Kidney (tissue), 22 donors: ENCODE measurements at places on chromosomes 3 and 15. TPM values are rescaled to one million over a fixed set of nuclear protein-coding genes. Genes with fewer than 3 reads are reported as not detected.

- DNase-seq, result no peak
Observed at GRCh38 chr3:71447803-71448202, 135.7 kb downstream of the FOXP1 start.

DNA sequence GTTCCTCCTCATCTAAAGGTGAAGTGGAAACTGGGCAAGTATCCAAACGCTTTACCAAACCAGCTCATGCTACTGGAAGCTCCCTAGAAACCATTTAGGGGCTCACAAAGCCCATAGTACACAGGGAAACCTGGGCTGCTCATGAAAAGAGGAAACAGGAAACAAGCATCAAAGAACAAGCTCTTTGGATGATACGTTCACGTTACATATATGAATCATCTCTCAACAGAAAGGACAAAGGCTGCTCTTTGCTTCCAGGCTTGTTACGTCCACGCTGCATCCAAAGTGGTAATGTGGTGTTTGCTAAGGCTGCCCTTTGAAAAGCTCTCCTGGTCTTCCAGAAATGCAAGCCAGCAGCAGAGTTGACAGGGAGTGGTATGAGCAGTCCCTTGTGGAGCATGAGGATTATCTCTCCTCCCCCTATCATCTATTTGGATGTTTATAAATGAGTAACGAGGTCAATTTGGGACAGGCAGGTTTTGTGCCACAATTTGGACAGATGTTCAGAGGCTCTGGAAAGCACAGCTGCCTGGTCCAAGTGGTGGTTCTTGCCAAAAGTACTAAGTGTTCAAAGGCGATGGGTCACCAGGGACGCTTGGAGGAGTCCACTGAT, 98.0 kb upstream of the RORA start:
- DNase-seq, result no peak

GRCh38 chr3:186915806-186916796, 14.2 kb upstream of the ST6GAL1 start:
- DNase-seq, result no peak

DNA sequence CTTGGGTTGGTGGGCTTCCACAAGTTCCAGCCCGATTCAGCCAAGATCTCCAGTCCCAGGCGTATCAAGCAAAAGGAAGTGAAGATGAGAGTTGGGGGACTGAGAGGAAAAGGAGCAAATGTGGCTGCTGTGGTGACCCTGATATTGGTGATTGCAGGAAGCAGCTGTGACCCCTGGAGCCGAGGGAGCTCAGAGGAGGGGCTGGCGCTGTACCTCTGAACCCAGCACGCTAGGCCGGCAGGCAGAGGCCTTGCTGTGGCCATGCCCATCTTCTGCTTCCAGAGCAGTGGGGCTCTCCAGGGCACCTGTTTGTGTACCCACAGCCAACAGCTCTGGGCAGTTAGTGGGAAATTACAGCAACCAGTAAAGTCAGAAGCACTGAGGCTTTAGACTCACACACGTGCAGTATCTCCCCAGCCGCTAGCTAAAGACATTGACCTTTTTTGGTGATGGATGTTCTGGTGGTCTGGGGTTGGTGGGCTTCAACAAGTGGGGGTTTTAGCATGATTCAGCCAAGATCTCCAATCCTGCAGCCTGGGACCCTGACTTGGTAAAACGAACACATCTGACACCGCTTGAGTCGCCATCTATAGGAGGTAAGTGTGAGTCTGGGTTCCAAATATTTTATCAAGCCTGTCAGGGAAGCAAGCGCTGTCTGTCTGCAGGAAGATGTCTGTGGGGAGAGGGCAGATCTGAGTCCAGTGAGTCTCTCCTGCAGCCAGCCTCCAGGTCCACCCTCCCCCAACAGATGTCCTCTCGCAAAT, 33.1 kb downstream of the TM2D3 start:
- DNase-seq, result no peak

GRCh38 chr3:64518950-64519349, 168.8 kb downstream of the ADAMTS9 start:
- DNase-seq, result no peak

DNA sequence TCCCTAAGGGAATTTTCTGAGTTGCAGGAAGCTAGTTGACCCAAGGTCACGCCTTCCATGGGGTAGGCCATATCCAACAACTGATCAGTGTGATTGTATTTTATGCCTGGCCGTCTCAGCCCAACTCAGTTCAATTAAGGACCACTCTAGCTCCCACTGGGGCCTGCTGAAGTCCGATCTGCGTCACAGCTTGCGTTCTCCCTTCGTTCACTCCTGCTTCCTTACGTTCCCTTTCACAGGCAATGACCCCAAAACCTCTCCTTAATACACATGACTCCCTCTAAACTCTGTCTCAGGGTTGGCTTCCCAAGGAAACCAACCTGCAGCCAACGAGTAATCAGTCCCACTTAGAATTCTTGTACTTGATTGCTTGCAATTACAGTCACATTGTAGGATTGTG, 428.0 kb downstream of the RBMS3 start:
- no peak for DNase-seq

DNA sequence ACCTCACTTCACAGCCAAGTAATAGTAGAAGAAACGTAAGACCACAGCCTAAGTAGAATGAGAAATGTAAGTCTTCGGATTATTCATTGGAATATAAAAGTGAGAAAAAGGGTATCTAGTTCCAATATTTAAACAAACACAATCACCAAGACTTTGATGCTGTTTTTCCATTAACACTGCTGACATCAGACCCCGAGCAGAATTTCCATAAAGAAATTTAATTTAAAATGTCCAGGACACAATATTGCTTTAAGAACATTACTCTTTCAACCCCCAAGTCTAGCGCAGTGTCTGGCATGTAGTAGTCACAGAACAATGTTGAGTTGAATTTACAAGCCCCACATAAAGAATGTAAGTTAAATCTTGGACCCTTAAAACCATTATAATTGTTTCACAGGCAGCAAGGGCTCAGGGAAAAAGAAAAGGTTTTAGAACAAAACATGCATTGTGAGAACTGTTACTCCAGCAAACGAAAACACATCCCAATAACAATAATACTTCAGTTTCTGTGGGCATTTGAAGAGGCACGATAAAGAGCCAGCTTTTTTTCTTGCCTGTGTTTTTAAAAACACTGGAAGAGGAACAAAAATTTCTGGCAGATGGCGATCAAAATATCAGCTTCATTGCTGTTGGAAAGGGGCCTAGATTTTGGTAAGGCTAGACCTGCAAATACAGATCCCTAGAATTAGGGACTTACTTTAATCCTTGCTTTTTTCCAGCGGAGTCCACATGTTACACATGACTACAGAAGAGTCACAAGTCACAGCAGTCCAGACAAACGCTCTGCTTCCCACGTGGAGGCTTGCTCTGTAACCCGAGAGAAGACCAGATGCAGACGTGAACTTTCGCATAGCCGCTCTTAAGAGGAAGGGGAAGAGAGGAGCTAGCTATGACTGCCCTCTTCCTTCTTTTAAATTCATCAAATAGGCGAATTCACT, 77.9 kb upstream of the IGSF10 start:
- DNase-seq, result peak; percentile 43

DNA sequence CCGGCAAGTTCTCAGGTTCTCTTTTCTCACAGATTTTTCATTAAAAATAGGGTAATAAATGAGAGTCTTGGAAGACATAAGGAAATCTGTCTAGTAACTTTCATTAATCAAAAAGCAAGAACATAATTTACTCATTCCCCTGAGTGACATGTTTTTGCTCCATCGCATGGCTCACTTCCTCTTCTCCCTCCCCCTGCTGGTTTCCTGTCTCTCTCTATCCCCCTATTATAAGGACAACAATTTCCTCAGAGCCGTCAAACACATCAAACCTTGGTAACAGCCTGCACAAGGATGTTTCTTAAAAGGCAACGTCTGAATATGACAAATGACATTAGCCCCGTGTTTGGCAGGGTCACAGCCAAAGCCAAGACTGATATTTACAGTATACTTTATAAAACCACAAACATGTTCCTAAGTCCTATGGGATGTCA, 1149.6 kb downstream of the IGSF11 start:
- DNase-seq, result peak; percentile 61

The NTRK3 gene
- 8.9 TPM for polyA plus RNA-seq

GRCh38 chr3:136343446-136343845, 93.3 kb downstream of the PCCB start:
- no peak for DNase-seq

The MLH1 gene
- polyA plus RNA-seq, result 22.9 TPM

- DNase-seq, result no peak
Observed at GRCh38 chr15:63344731-63345390, 36.8 kb downstream of the CA12 start.

DNA sequence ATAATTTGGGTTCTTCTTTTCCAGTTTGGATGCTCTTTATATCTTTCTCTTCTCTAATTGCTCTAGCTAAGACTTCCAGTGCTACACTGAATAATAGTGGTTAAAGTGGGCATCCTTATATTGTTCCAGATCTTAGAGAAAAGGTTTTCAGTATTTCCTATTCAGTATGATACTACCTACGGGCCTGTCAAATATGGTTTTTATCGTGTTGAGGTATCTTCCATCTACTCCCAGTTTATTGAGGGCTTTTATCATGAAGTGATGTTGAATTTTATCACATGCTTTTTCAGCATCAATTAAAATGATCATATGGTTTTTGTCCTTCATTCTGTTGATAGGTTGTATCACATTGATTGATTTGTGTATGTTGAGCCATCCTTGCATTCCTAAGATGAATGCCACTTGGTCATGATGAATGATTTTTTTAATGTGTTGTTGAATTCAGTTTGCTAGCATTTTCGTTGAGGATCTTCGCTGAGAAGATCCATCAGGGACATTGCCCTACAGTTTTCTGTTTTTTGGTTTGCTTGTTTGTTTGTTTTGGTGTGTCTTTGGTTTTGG, 3.0 kb upstream of the LRRC34 start:
- no peak for DNase-seq

The TRIM42 gene
- not detected for polyA plus RNA-seq

GRCh38 chr3:146200461-146201220, 39.7 kb upstream of the PLOD2 start:
- DNase-seq, result no peak

DNA sequence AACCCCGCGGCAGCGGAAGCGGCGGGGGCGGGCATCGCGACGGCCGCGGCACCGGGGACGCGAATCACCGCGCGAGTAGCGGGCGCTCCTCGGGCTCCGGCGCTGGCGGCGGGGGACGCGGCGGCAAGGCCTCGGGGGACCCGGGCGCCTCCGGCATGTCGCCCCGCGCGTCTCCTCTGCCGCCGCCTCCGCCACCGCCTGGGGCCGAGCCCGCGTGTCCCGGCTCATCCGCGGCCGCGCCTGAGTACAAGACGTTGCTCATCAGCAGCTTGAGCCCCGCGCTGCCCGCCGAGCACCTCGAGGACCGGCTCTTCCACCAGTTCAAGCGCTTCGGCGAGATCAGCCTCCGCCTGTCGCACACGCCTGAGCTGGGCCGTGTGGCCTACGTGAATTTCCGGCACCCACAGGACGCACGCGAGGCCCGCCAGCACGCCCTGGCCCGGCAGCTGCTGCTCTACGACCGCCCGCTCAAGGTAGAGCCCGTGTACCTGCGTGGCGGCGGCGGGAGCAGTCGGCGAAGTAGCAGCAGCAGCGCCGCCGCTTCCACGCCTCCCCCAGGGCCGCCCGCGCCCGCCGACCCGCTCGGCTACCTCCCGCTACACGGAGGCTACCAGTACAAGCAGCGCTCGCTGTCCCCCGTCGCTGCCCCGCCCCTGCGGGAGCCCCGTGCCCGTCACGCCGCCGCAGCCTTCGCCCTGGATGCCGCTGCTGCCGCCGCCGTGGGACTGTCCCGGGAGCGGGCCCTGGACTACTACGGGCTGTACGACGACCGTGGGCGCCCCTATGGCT, 675 bp downstream of the RBM15B start:
- DNase-seq, result peak; percentile 84

The TMEM266 gene
- polyA plus RNA-seq, result 3.1 TPM

DNA sequence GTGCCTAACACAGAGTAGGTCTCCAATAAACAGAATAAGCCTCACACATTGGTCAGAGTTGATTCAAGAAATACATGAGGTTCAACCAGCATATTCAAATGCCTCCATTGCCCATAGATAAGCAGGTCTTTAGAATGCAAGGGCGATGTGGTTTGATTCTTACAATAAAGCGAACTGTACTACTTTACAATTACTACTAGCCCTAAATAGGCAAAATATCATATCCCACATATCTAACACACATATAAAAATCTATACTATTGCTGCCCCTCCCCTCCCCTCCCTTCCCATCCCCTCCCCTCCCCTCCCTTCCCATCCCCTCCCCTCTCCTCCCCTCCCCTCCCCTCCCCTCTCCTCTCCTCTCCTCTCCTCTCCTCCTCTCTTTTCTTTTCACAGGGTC, 6.7 kb upstream of the GRM7 start:
- no peak for DNase-seq

The FANCD2OS gene
- not detected for polyA plus RNA-seq

DNA sequence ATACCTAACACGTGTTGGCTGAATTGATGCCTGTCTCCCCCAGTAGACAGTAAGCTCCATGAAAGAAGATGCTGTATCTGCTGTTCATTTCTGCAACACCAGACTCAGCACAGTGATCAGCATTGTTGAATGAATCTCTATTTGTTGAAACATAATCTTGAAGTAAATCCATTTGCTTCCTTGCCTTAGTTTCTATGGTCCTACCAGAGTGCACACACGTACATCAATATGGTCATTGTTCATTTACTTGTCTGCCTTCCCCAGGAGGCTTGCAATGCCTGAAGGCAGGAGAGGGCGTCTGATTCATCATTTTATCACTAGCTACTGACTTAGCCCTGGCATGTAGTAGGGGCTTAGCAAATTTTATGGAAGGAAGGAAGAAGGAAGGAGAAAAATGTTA, 19.2 kb downstream of the RBP2 start:
- DNase-seq, result no peak

The TBC1D23 gene
- 18.0 TPM for polyA plus RNA-seq

The RAP2B gene
- polyA plus RNA-seq, result 2.8 TPM

The KY gene
- polyA plus RNA-seq, result 0.69 TPM

The GOLGA8J gene
- polyA plus RNA-seq, result not detected

DNA sequence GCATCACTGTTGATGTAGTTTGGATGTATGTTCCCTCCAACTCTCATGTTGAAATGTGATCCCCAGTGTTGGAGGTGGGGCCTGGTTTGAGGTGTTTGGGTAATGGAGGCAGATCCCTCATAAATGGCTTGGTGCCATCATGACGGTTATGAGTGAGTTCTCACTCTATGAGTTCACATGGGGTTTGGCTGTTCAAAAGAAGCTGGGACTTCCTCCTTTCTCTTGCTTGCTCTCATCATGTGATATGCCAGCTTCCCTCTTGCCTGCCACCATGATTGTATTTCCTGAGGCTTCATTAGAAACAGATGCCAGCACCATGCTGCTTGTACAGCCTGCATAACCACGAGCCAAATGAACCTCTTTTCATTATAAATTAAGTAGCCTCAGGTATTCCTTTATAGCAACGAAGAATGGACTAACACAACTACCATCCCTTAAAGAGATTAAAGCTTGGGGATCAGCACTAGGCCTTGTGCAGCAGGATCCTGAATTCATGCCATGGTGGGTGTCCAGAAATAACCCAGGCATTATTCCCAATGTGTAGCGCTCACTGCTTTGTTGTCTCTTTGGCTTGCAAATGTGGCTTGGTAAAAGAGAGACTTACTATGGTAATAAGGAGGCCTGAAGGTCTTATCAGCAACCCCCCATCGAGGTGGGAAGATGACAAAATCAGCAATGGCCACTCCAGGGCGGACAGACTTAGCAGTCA, 41.9 kb downstream of the NDUFB4 start:
- DNase-seq, result no peak
